ENCODE measurements at places on chromosomes 3 and 15.

DNA sequence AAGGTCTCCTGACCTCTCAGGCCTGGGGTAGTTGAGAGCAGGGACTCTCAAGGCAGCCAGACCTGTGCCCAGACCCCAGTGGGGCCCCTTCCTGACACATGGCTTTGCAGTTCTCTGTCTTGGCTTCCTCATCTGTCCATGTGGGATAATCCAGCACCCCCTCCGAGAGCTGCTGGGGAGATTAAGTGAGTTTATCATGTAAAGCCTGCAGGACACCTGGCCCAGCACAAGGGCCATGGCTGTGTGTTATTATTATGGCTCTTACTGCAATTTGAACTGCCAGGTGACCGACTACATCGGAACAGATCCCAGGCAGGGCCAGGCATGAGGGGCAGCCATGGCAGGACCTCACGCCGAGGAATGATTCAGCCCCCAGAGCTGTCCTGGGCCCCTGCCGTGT is 12.6 kb downstream of the DUSP7 start:
- H3K36me3 ChIP-seq, result no peaks in the 10 kb centered on the region
- DNase-seq, result no peak
- no peaks in the 10 kb centered on the region for H3K27me3 ChIP-seq
- H3K4me1 ChIP-seq, result no peaks in the 10 kb centered on the region
- H3K4me3 ChIP-seq, result no peak overlapping the region

- peaks cover 8% of the 10 kb centered on the region for H3K27me3 ChIP-seq
- no peak for DNase-seq
- H3K27ac ChIP-seq, result no peak overlapping the region
- H3K4me1 ChIP-seq, result peaks cover 3% of the 10 kb centered on the region
- no peaks in the 10 kb centered on the region for H3K36me3 ChIP-seq
- no peak overlapping the region for H3K4me3 ChIP-seq
Observed at GRCh38 chr3:158094235-158095110, 11.7 kb downstream of the SHOX2 start.

DNA sequence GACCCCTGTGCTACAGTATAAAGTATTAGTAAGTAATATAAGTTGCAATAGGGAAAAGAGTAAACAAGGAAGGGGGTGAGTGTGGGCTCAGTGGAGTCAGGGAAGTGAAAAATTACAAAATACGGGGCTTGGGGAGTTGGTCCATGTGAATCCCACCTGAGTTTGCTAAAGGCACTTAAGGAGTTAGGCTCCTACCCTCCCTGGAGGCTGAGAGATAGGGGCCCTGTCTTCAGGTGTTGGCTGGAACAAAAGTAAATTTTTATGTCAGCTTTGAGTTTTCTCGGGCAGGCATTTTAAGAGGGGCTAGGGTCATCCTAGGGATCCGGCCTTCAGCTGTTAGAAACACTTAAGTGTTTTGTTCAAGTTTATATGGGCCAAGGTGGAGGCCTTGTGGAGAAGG is 8.2 kb downstream of the TRPC1 start:
- H3K36me3 ChIP-seq, result no peaks in the 10 kb centered on the region
- H3K4me3 ChIP-seq, result no peak overlapping the region
- H3K4me1 ChIP-seq, result no peaks in the 10 kb centered on the region
- no peak for DNase-seq
- no peak overlapping the region for H3K27ac ChIP-seq

DNA sequence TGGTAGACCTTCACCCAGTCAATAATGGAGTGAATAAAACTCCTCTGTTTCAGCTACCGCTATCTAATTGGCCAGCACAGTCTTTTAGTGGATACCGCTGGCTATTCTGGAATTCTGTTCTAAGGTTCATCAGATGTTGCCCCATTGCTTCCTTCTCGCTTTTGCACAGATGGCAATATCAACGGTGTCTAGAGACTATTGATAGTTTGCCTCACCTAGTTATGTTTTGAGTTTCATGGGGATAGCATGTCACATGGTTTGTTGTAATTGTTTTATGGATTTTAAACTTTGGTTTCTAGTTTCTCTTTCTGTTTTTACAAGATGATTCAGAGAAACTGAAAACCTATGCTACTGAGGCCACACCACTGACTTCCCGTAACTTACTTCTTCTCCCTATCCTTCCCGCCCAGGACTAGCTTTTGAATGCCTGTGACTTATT is 2.0 kb downstream of the XRN1 start:
- no peak overlapping the region for H3K27ac ChIP-seq
- peaks cover 4% of the 10 kb centered on the region for H3K4me1 ChIP-seq
- no peaks in the 10 kb centered on the region for H3K36me3 ChIP-seq

GRCh38 chr15:57652481-57652880 is 54.0 kb upstream of the POLR2M start:
- no peak for DNase-seq
- H3K36me3 ChIP-seq, result no peaks in the 10 kb centered on the region
- H3K4me3 ChIP-seq, result no peak overlapping the region
- no peaks in the 10 kb centered on the region for H3K4me1 ChIP-seq
- H3K27me3 ChIP-seq, result no peaks in the 10 kb centered on the region

- H3K27me3 ChIP-seq, result no peaks in the 10 kb centered on the region
- H3K4me1 ChIP-seq, result peaks cover 5% of the 10 kb centered on the region
- H3K27ac ChIP-seq, result no peak overlapping the region
- H3K36me3 ChIP-seq, result no peaks in the 10 kb centered on the region
- H3K4me3 ChIP-seq, result no peak overlapping the region
- no peak for DNase-seq
Observed at GRCh38 chr3:125110876-125111480, 55.2 kb upstream of the HEG1 start.

DNA sequence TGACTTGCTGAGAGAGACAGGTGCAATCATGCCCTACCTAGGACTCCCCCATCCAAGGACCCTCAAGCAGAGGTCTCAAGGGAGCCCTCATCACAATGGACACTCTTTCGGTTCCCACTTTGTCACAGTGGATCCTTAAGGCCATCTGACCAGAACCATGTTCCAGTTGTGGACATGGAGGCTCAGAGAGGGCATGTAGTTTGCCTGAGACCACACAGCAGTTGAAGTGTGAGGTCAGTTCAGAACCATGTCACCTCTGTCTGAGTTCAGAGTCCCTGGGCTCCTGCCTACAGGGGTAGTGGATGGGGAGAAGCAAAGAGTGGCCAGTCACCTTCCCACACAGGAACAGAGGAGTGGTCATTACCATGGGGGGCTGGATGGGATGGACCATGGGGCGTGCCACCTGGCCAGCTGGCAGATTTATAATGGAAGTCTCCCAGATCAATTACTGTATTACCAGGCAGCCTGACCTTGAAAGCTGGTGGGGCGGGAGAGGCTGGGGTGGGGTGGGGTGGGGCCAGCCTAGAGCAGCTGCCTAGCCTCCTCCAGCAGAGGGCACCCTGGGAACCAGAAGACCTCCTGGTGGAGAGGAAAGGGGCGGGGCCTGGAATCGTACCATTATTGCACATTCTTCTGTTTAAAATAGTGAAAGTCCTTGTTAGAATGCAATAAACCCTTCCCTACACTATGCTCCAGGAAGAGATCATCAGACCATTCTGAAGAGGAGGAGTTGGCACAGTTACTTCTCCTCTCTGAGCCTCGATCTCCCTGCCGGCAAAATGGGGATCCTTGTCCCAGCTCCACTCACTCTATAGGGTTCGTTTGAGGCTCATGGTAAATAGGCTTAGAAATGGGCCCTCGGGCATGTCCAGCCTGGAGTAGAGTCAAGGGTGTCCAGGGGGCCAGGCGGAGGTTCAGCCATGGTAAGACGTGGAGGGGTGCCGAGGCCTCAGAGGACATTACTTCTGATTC is 26.9 kb upstream of the LINGO1 start:
- H3K4me3 ChIP-seq, result no peak overlapping the region
- H3K36me3 ChIP-seq, result no peaks in the 10 kb centered on the region
- H3K27me3 ChIP-seq, result no peaks in the 10 kb centered on the region
- H3K27ac ChIP-seq, result no peak overlapping the region

- H3K27ac ChIP-seq, result no peak overlapping the region
- H3K27me3 ChIP-seq, result no peaks in the 10 kb centered on the region
- no peak for DNase-seq
Observed at GRCh38 chr3:161395115-161396012, 24.0 kb upstream of the SPTSSB start.

- H3K36me3 ChIP-seq, result no peaks in the 10 kb centered on the region
- DNase-seq, result no peak
Observed at GRCh38 chr15:48643206-48643605, 2.3 kb downstream of the FBN1 start.

GRCh38 chr15:69472562-69472961 is 19.9 kb downstream of the RPLP1 start:
- no peaks in the 10 kb centered on the region for H3K27me3 ChIP-seq
- no peak overlapping the region for H3K4me3 ChIP-seq
- DNase-seq, result no peak
- no peaks in the 10 kb centered on the region for H3K4me1 ChIP-seq
- no peaks in the 10 kb centered on the region for H3K36me3 ChIP-seq

DNA sequence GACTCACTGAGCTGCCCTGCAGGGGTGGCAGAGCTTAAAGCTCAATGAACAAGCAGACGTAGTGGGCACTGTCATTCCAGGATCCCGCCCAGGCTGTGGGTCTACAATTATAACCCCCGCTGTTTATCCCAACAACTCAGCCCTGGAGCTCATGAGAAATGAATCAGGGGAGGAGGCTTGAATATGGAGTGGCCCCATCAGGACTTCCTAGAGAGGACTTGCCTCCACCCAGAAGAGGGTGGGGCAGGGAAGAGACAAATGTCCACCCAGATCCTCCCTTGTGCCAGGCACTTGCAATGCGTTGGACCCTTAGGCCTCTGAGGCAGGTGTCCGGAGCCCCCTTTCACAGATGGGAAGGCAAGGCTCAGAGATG is 33.0 kb downstream of the SLC6A20 start:
- no peaks in the 10 kb centered on the region for H3K4me1 ChIP-seq
- no peaks in the 10 kb centered on the region for H3K36me3 ChIP-seq
- no peak overlapping the region for H3K4me3 ChIP-seq
- no peaks in the 10 kb centered on the region for H3K27me3 ChIP-seq
- DNase-seq, result no peak

DNA sequence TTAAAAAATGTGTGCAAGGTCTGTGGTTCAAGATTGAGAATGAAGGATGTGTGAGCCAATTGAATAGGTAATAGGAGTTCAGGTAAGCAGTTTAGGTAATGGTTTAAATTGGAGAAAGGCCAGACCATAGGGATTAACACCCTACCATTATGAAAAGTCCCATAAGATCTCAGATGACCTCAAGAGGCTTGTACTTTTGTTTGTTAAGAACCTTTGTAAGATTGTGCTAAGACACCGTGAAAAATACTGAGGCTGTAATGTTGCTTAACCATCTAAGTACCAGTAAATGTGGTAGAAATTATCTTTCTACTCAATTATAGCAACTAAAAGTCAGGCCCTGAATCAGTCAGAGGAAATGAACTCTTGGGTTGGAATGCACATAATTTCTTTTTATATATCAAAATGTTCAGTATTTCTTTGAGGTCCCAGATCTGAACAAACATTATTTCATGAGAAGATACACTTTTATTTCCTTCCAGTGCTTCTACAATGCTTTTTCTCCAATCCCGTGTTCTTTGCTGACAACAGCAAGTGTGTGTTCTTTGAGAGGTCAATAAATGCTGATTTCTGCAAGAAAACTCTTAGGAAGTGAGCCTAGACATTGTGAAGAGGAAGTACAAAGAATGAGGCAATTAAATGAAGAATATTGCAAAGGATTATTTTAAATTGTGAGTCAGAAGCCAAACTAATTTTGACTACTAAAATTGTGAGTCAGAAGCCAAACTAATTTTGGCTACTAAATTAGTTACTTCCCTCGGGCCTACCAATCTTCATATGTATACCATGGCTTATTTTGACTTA is 66.4 kb downstream of the TCF12 start:
- H3K4me3 ChIP-seq, result no peak overlapping the region
- no peaks in the 10 kb centered on the region for H3K36me3 ChIP-seq
- H3K4me1 ChIP-seq, result peaks cover 5% of the 10 kb centered on the region
- no peak overlapping the region for H3K27ac ChIP-seq

GRCh38 chr3:49740427-49740826 is 16.7 kb upstream of the GMPPB start:
- H3K4me1 ChIP-seq, result no peaks in the 10 kb centered on the region
- H3K27me3 ChIP-seq, result no peaks in the 10 kb centered on the region
- no peak overlapping the region for H3K4me3 ChIP-seq
- no peaks in the 10 kb centered on the region for H3K36me3 ChIP-seq
- DNase-seq, result no peak

DNA sequence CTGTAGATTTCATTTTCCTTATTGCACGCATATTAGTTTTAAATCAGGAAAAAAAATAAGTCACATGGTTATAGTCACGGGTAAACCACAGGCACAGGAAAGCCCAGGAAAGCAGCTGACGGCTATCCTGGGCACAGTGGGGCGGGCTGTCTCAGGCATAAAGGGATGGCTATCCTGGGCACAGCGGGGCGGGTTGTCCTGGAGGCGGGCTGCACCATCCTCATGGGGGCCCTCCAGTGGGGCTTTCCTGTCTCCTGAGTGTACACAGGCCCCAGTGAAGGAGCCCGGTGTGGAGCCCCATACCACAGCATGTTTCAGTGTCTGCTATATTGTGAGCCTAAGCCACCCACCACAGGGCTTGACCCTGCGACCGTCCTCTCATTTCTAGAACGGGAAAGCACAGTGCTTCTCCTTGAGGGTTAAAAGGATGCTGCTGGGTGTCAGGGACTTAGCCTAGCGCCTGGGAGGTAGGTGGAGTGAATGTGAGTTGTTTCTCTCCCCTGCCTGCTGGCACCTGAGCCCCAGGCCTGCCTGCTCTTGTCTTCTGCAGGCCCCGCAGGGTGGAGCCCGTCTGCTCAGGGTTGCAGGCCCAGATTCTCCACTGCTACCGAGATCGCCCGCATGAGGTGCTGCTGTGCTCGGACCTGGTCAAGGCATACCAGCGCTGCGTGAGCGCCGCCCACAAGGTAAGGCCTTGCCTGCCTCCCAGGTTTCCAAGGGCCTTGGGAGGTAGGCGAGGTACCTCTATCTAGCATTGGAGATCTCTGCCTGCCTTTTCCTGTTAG is 25.9 kb upstream of the PLXNA1 start:
- DNase-seq, result no peak
- no peak overlapping the region for H3K27ac ChIP-seq
- no peaks in the 10 kb centered on the region for H3K27me3 ChIP-seq
- peaks cover 21% of the 10 kb centered on the region for H3K4me1 ChIP-seq

- H3K4me1 ChIP-seq, result no peaks in the 10 kb centered on the region
- H3K27ac ChIP-seq, result no peak overlapping the region
- H3K27me3 ChIP-seq, result no peaks in the 10 kb centered on the region
- H3K4me3 ChIP-seq, result no peak overlapping the region
- H3K36me3 ChIP-seq, result no peaks in the 10 kb centered on the region
Observed at GRCh38 chr3:160643994-160644393, 33.0 kb upstream of the ARL14 start.

GRCh38 chr15:101326462-101327146 is 31.6 kb upstream of the SNRPA1 start:
- no peak overlapping the region for H3K27ac ChIP-seq
- no peak overlapping the region for H3K4me3 ChIP-seq
- H3K27me3 ChIP-seq, result no peaks in the 10 kb centered on the region
- H3K36me3 ChIP-seq, result no peaks in the 10 kb centered on the region
- H3K4me1 ChIP-seq, result no peaks in the 10 kb centered on the region

GRCh38 chr3:137866933-137867332 is 102.8 kb downstream of the SOX14 start:
- no peak for DNase-seq

DNA sequence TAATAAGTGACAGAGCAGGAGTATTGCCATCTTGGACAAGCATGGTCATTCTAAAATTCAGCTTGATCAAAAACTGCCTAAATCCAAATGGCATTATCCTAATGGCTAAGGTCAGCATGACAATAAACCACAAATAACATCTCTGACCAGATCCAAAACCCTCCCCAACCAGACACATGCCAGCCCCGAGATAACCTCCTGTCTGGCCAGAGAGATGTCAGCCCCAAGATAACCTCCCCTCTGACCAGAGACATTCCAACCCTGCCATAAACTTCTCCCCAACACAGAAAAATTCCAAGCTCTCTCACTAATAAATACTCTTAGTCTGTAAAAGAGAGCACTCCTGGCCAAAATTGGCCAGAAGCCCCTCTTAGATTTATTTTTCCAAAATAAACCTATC is 470.5 kb upstream of the UBE2E2 start:
- no peak for DNase-seq
- no peaks in the 10 kb centered on the region for H3K36me3 ChIP-seq
- H3K27ac ChIP-seq, result no peak overlapping the region
- no peak overlapping the region for H3K4me3 ChIP-seq
